ENCODE measurements at places on chromosomes 5 and 9. TPM values are rescaled to one million over a fixed set of nuclear protein-coding genes. Genes with fewer than 3 reads are reported as not detected.

DNA sequence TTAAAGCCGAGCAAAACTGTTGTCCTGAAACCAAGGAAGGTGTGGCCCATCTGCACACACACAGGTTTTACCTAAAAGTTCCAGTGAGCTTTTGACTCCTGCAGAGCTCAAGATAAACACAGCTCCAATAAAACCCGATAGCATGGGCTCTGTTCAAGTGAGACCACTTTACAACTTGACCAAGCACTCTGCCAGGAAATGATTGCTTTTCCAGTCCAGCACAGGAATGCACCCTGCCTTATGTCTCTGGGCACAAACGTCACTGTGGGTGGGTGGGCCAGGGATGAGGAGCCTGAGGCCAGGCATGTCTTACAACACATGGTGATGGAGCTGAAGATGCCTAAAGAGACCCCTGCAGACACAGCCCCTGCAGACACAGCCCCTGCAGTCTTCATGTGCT lies 115.3 kb downstream of the ROR2 start:
- no peak overlapping the region for H3K27ac ChIP-seq
- H3K27me3 ChIP-seq = peaks cover 7% of the 10 kb centered on the region
- DNase-seq = no peak
- H3K4me3 ChIP-seq = no peak overlapping the region
- H3K36me3 ChIP-seq = no peaks in the 10 kb centered on the region
- peaks cover 5% of the 10 kb centered on the region for H3K4me1 ChIP-seq

- no peaks in the 10 kb centered on the region for H3K27me3 ChIP-seq
- H3K4me3 ChIP-seq = no peak overlapping the region
- no peak overlapping the region for H3K27ac ChIP-seq
- no peak for DNase-seq
Measured at GRCh38 chr5:145479857-145480256, 355.3 kb downstream of the PRELID2 start.

GRCh38 chr5:28574606-28575005 lies 1536.2 kb upstream of the CDH9 start:
- DNase-seq = no peak
- no peak overlapping the region for H3K4me3 ChIP-seq
- no peaks in the 10 kb centered on the region for H3K36me3 ChIP-seq
- no peak overlapping the region for H3K27ac ChIP-seq

GRCh38 chr9:83582029-83582428 lies 40.9 kb upstream of the IDNK start:
- H3K4me1 ChIP-seq = no peaks in the 10 kb centered on the region
- H3K27me3 ChIP-seq = no peaks in the 10 kb centered on the region
- H3K27ac ChIP-seq = no peak overlapping the region
- H3K4me3 ChIP-seq = no peak overlapping the region
- DNase-seq = no peak

WDR38 gene
- not detected for total RNA-seq

PCDHB4 gene
- not detected for total RNA-seq

GRCh38 chr5:91742550-91742949 lies 359.4 kb upstream of the ARRDC3 start:
- no peaks in the 10 kb centered on the region for H3K36me3 ChIP-seq
- no peak overlapping the region for H3K4me3 ChIP-seq
- no peaks in the 10 kb centered on the region for H3K4me1 ChIP-seq
- no peak for DNase-seq
- H3K27me3 ChIP-seq = no peaks in the 10 kb centered on the region

DNA sequence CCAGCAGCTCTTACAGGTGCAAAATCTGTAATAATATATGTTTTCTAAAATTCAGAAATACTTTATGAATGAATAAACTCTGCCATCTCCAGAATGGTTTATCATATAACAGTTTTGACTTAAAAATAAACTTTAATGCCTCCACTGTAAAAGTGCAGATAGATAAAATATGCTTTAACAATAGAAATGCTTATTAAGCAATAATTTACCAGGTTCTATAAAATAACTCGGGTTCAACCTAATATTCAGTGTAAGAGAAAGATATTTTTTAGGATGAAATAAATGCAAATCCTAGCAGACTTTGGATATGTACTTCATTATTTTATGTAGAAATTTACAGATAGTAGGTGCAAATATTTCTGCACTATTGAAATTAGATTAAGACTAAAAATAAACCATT lies 74.1 kb downstream of the FBXL7 start:
- no peaks in the 10 kb centered on the region for H3K27me3 ChIP-seq
- DNase-seq = no peak

SOX30 gene
- 0.18 TPM for total RNA-seq

WNK2 gene
- total RNA-seq = not detected

PCSK1 gene
- not detected for total RNA-seq

ECSCR gene
- total RNA-seq = not detected
